Liver (tissue), 10 donors: ENCODE measurements at places on chromosomes 2 and 18. TPM values are rescaled to one million over a fixed set of nuclear protein-coding genes. Genes with fewer than 3 reads are reported as not detected.

Gene NRP2
- 8.8 TPM for polyA plus RNA-seq

- no peak for DNase-seq
These were observed 105.6 kb upstream of the CTDP1 start for GRCh38 chr18:79573921-79574491.

GRCh38 chr2:188978291-188979081 is 4.3 kb downstream of the COL3A1 start:
- no peak for DNase-seq

Gene NXPH2
- not detected for polyA plus RNA-seq

- DNase-seq = no peak
These were observed 64.0 kb upstream of the CERS6 start for GRCh38 chr2:168392024-168392423.

Gene ZSWIM2
- polyA plus RNA-seq = not detected

- DNase-seq = no peak
These were observed 36.7 kb downstream of the LDLRAD4 start for GRCh38 chr18:13254971-13255927.

Gene WDR54
- polyA plus RNA-seq = 3.0 TPM

DNA sequence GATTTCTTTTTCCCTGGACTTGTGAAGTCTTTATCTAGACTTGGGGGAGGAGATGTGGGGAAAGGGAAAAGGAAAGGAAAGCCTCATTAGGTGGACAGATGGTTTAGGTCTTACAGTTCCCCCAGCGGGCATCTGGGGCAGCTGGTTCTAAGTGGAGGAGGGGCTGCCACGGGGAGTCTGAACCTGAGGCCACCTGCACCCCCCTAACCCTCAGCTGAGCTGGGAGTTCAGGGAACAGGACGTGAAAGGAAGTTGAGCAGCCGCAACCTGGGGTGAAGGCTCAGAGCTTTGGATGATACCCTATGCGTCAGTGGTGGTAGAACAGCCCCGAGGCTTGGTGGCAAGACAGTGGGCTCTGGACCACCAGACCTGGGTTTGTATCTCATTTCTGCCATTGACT is 26.8 kb downstream of the ITM2C start:
- DNase-seq = no peak
